C1 segment of cervical spinal cord (tissue), 14 donors: ENCODE measurements at places on chromosomes 16 and 17.
A peak's percentile ranks its signal among the peaks of the same experiment; 100 is the strongest.

- DNase-seq: peak; percentile 53
Observed at GRCh38 chr16:78505544-78506366, 406.3 kb downstream of the WWOX start.

DNA sequence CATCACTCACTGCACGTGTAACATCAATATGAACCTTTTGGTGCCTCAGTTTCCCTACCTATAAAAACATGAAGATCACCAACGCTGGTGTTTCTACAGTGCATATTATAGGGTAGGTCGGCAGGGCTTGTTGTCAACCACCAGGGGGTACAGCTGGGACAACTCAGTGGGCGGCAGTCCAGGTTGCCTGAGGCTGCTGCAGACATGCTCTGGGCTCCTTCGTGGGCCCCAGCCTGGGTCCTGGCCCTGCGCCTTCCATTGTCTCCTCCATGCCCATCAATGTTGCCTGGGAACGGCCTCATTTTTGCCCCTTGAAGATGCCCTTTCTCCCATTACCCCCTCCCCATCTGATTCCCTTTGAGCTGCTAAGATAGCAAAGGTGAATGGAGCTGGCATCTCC lies 89.8 kb downstream of the GSG1L start:
- DNase-seq: no peak

GRCh38 chr16:71353736-71354135 lies 4.8 kb upstream of the CALB2 start:
- DNase-seq: no peak

DNA sequence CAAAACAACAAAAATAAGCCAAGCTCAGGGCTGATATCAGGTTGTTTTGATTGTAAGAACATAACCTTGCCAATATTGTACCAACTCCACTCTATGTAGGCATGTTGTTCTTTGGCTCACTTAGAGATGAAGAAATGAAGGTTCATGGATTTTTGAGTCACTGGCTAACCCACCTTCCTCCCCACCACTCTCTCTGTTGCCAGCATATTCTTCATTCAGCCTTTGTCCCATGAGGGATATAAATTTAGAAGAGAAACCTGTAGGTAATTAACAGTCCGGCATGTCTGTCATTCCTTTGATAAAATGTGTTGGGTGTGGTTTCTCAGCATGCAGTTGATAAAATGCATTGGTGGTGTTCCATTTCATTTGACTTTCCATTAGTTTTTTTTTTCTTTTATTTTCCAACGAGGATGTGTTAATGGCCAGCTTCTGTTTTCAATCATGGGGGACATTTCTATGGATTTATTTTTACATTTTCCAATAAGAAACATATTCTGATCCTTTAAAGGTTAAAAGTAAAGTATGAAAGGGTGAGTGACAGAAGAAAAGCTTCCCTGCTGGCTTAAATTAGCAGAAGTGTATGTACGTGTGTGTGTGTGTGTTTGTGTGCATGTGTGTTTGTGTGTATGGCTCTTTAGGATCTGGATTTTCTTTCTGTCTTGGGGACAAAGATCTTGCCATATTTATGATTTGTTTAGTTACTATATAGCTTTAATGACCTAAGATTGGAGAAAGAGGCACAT lies 166.2 kb upstream of the KCNJ16 start:
- DNase-seq: no peak

GRCh38 chr17:42629411-42630009 lies 20.0 kb downstream of the TUBG1 start:
- no peak for DNase-seq

GRCh38 chr16:17696616-17697015 lies 225.9 kb upstream of the XYLT1 start:
- DNase-seq: no peak

- DNase-seq: no peak
Observed at GRCh38 chr16:59527206-59527997, 793.3 kb upstream of the GOT2 start.

DNA sequence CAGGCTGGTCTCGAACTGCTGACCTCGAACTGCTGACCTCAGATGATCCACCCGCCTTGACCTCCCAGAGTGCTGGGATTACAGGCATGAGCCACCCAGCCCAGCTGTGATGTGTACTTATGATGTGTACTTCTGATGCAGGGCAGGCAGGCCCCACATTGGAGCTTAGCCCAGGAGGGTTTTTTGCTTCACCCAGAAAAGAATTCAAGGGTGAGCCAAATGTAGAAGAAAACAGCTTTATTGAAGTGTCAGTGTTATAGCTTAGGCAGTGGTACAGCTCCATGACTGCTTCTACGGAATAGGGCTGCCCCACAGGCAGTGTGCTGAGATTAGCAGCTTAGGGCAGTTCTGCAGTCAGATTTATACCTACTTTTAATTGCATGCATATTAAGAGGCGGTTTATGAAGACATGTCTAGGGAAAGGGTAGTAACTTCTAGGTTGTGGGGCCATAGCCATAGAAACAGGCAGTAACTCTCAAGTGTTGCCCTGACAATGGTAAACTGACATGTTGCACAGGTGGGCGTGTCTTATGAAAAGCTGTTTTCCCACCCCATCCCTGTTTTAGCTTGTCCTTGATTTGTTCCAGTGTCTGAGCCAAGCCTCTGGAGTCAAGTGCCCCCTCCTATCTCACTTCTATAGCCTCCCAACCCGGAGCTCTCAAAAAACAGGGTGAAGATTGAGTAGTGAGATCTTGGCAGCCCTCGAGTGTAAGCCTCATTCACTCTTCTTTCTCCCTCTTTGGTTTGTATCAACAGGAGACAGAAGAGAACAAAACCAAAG lies 24.1 kb upstream of the POLR3E start:
- no peak for DNase-seq

DNA sequence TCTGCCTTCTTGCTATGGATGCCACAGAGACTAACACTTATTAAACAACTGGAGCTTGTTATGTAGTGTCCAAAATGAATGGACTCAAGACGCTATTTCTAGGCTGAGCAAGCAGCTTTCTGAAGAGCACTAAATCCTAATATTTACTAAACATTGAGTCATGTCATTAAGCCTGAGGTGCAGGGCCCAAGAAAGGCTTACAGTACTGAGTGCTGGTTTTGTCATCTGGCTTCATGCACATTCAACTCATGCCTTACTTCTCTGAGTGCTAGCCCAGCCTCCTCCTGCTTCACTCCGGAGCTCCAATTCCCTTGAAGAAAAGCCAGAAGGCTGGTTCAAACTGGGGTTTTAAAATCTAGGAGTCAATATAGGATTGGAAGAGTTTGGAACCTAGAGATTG lies 363.3 kb upstream of the CDH5 start:
- DNase-seq: no peak

- DNase-seq: no peak
Observed at GRCh38 chr16:85246473-85246872, 134.2 kb upstream of the CIBAR2 start.

GRCh38 chr17:74790161-74791058 lies 14.3 kb upstream of the NAT9 start:
- DNase-seq: no peak

DNA sequence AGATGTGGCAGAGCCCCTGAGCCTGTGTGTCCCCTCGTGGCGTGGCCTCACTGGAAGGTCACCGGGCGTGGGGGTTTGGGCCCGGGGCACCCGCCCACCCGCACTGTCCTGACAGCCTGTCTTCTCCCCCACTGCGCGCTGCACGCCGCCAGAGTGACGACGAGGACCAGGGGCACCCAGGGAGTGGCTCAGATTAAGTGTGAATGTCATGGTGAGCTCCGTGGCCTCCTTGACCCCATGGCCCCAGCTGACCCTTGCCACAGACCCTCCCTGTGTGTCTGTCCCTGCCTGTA lies 15.1 kb downstream of the PRSS27 start:
- no peak for DNase-seq

DNA sequence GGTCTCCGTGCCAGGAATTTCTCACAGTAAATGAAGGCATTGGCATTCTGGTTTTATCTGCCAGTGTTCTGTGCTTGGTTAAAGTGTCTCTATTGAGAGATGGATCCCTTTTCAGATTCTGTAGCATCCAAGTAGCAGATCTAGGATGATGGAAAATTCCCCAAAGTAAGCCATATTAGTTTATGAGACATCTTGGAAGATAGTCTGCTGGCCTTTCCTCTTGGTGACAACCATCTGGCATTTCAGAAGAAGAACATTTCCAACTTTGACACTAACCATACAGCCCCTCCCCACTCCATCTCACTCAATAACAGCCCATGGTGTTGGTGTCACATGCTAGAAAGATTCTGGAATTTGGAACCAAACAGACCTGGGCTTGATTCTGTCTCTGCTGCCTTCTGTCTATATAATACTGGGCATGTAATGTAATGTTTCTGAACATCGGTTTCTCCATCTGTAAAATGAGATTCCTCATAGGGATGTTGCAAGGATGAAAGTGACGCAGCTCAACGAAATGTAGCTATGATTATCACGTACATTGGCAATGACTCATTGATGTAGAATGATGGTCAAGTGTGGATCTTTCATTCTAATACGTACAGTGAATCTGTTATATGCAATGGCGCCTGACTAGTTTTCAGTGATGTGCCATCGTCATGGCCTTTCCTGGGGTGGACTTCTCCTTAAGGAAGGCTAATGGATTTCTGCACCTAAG lies 32.6 kb upstream of the PIRT start:
- DNase-seq: no peak

- DNase-seq: no peak
Observed at GRCh38 chr16:79610771-79611170, 10.2 kb upstream of the MAF start.

DNA sequence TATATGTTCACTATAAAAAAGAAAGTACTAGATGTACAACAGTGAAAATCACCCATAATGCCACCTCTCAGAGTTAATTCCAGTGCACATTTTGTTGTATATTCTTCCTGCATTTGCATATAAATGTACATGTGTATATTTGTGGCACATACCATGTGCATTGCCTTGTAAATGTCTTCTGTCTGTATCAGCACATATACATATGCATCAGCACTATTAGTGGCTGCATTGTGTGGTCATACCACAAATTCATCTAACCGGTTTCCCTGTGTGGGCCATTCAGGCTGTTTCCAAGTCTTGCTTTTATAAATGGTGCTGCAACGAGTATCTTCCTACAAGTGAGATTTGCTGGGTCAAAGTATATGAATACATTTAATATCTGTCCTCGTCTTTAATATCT lies 6.5 kb downstream of the KSR1 start:
- no peak for DNase-seq

- no peak for DNase-seq
Observed at GRCh38 chr16:21235199-21235585, 1.7 kb downstream of the ANKS4B start.

- DNase-seq: no peak
Observed at GRCh38 chr17:38605411-38605840, 326 bp downstream of the SRCIN1 start.

DNA sequence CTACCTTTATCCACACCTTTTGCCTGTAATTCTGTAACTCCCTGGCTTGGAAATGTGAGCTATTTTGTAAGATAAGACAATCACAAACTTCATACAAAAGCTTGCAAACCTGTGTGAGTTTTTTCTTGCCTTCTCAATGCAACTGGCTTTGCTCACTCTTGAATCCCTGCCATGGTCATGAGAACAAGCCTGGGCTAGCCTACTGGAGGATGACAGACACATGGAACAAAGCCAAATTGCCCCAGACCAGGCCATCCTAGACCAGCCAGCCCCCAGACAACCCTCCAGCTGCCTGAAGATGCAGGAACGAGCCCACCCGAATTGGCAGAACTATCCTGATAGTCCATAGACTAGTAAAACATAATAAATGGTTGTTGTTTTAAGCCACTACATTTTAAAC lies 466.6 kb upstream of the ERCC4 start:
- DNase-seq: no peak

DNA sequence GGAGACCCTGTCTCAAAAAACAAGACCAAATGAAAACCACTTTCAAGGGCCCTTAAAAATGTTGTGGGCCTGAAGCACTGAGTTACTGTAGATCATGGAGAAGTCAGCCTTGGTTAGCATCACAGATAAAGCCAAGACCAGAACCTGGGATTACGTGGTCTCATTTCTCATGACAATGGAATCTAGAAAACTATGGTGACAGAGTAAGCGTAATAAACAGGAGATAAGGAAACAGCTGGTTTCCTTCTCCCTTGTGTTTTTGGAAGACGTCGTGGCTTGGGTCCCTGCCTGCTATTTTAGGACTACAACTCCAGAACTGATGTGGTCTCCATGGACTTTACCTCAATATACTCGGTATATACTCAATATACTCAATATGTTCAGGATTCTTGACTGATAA lies 180.7 kb upstream of the ZFHX3 start:
- no peak for DNase-seq

DNA sequence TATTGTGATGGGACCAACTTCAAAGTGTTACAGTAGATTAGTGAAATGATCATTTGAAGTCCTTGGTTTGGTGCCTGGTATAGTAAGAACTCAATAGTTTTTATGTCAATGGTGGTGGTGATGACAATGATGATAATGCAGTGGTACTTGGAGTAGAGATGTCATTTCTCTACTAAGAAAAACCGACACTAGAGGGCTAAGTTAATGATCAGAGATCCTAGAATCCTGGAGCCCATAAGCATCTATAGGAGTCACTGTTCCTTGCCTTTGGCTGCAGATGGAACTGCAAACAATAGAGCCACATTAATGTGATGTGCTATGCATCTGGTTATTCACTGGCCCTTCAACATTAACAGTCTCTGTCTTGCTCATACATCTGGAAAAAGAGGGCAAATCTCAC lies 103.8 kb downstream of the ANKFN1 start:
- DNase-seq: no peak

GRCh38 chr17:53941231-53941630 lies 118.5 kb downstream of the KIF2B start:
- no peak for DNase-seq

DNA sequence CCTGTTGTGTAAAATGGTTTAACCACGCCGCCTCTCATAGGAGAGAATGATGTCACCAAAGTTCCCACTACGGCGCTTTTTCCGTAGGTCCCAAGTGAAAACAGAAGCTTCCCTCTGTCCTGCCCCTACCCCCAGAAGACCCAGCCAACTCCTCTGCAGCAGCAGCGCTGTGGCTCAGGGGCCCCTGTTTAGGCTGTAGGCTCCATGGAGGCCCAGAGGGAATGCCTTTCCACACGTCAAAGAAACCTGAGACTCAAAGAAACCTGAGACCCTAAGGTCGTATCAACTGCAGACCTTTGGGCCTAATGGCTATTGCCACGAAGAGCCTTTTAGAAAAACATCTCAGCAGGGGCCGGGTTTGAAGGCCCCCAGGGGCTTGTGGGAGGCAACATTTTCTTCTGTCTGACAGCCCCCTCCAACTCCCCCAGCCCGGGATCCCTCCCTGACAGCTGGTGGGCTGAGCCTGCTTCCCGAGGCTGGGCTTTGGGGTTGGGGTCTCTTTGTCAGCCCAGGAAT lies 43.1 kb upstream of the MEAK7 start:
- no peak for DNase-seq

- peak; percentile 53 for DNase-seq
Observed at GRCh38 chr17:57570724-57571344, 174.3 kb downstream of the CCDC182 start.

DNA sequence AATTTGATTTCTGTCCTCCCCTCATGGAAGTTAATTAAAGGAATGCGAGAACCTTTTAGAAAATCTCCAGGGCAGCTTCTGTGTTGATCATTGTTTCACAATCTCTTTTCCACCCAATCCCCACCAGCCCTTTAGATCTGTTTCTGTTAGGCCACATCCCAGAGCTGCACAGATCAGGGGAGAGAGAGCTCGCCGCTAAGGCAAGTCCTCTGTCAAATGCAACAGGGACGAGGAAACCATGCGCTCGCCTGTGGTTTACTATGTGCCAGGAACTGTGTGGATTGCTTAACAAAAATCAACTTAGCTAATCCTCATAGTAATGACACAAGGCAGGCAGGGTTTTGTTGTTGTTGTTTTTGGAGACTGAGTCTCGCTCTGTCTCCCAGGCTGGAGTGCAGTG lies 115.4 kb downstream of the SALL1 start:
- no peak for DNase-seq
